ENCODE measurements at places on chromosomes 12 and 14.
A peak's percentile ranks its signal among the peaks of the same experiment; 100 is the strongest.

GRCh38 chr14:89589400-89590118 is 172.5 kb upstream of the FOXN3 start:
- DNase-seq, result no peak

GRCh38 chr12:120961604-120962531 is 16.5 kb upstream of the HNF1A start:
- no peak for DNase-seq

DNA sequence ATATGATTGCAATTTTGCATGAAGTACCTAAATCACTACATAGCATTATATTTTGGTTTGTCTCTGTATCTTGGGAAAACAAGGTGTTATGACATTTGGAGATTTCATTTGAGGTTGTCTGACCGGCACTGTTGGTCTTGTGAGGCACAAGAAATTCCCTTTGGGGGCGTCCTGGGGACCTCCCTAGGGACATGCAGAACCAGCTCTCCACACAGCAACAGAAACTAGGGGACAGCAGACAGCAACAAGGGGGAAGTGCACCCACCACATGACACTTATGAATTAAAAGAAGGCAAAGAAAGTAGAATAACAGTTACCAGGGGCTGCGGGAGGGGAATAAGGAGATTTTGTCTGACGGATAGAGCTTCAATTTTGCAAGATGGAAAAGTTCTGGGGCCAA is 14.4 kb downstream of the DDX54 start:
- DNase-seq, result no peak

DNA sequence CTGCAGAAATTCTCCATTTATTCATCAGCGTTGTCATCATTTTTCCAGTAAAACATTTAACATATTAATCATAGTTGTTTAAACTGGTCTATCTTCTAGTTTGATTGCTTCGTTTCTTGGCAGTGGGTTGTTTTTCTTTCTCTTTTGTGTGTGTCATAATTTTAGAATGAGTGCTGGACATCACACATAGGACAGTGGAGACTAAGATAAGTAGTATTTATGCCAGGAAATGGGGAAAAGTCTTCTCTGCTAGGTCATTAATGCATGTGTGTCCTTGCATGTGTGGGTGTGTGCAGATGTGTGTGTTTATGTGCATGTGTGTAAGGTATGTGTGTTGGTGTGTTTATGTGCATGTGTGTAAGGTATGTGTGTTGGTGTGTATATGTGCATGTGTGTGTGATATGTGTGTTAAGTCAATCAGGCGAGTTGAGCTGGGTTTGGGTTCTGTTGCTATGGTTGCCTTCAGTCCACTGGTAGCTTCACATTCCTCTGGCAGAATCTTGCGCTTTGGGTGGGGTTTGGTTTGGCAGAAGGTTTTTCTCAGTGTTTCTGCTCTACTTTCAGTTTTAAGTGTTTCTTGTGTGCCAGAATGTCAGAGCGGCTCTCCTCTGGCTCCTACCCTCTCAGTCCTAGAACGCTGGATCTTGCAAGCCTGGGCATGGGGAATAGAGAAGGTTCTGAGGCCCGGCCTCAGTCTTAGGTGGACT is 7.8 kb upstream of the ADGRD1 start:
- DNase-seq, result no peak

GRCh38 chr14:104137297-104138097 is 890 bp upstream of the KIF26A start:
- DNase-seq, result peak; percentile 38

DNA sequence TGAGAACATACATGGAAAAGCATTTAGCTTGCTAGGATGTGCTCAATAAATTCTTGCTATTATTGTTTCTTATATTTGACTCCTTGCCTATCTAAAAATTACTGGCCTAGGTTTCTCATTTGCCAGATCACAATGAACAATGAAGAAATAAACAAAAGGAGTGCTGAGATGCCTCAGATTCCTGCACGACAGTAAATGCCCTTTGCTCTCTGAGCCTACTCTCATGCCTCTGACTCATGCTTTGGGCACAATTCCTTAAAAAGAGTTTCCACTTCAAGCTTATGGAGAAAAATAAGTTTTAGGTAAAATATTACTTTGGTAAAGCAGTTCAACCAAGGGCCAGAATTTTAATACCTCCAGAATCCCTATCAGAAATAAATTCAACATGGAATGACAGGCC is 30.9 kb downstream of the GRIN2B start:
- no peak for DNase-seq

- DNase-seq, result no peak
Measured at GRCh38 chr12:85405262-85405661, 125.2 kb downstream of the ALX1 start.

- no peak for DNase-seq
Measured at GRCh38 chr14:86756521-86757190, 1226.7 kb downstream of the FLRT2 start.

DNA sequence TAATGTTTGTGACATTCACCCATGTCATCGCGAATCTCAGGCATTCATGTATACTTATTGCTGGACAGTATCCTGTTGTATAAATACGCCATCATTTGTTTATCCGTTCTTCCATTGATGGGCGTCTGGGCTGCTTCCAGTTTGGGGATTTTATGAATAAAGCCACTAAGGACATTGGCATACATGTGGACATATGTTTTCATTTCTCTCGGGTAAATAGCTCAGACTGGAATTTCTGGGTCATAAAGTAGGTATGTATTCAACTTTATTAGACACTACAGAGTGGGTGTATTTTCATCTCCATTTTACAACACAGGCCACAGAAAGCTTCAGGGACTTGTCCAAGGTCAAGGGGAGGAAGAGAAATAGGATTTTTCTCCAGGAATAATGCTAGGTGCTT is 48.9 kb downstream of the HRK start:
- DNase-seq, result no peak

- no peak for DNase-seq
Measured at GRCh38 chr12:68468036-68468435, 135.9 kb upstream of the MDM1 start.

DNA sequence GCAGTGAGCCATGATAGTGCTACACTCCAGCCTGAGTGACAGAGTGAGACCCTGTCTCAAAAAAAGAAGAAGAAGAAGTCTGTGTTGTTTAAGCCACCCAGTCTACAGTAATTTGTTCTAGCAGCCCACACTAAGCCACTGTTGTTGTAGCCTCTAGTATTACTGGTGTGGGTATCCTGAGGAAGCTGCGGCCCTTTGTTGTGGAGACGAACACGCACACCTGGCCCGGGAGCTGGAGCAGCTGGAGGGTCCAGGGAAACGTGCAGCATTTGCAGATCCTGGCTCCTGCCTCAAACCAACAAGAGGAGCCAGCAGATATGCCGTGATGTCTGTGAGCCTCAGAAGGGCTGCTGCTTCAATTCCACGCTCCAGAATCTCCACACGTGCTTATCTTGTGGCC is 65.3 kb downstream of the MAP1LC3B2 start:
- no peak for DNase-seq

GRCh38 chr14:75519826-75520728 is 2.2 kb upstream of the BATF start:
- no peak for DNase-seq

Measured in activated CD4-positive, alpha-beta T cell treated with anti-CD3 and anti-CD28 coated beads for 24 hours (primary cell).